GM18507 (cell line): ENCODE measurements at places on chromosomes 1 and 21.

DNA sequence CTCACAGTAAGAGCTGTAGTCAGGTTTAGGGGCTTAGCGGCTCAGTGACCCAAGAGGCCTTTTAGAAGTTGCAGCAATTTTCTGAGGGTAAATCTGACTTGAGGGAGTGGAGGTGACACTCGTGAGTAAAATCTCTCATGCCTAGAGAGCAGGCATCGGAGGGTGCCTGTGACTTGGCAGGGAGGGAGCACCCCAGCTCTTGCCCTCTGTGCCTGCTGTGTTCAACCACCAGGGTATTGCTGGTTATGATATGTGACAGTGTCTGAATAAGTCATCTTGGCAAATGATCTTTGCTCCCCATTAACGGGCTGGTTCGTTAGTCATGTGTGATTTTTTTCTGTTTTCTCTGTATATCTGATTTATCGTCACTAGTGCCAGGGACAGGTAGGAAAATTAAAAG lies 5.9 kb downstream of the MAN1C1 start:
- DNase-seq = no peak

DNA sequence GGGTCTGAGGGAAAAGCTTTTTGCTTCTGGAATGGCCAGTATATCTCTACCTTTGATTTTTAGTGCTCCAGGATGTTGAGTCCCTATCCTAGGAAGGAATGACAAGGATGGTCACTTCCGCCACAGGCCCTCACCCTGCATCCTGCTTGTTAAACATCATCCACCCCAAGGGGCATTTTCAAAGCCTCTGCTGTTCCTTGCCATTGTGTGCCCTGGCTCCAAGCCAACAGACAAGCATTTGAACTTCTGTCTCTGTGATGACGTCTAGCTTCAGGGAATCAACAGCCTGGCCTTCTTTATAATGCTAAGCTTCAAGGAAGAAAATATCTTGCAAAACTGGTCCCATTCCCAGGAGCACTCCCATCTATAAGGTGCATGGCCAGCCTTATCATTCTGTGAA lies 12.3 kb upstream of the JAM2 start:
- no peak for DNase-seq

DNA sequence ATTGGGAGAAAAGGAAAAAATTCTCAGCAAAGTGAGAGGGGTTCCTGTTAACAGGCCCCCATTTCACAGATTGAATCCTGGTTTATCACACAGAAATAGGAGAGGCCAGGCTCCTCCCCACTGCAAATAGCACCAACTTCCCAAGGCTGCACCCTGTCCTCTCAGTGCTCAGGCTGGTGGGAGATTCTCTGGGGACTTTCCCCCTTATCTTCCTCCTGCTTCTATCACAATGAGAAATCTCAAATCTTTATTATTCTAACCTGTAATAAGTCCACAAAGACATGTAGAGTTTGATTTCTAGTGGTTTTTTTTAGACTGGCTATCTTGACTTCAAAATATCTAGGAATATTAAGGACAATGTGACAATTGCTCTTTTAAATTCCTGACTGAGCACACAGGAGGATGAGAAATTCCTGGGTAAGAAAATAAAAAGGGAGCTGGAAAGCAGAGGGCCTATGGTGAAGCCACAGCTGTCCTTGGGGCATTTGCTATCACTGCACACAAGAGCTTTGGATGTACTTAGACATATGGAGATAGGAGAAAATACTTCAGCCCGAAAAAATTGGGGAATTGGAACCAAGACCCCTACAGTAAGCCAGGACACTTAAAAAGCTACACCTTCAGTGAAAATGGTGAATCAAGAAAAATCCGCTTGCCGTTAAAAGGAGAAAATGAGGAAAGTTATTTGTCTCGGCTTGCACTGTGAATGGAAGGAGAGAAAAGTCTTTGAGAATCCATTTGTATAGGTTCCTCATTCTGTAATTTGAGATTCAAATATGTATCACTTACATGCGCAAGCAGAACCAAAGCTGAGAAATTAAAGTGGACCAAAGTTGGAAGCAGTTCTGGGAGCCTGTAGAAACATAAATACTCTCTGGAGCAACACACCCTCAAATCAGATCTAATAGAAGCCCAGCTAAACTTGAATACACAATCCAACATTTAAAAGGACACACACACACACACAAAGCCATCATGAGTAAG lies 65.9 kb upstream of the C1orf105 start:
- DNase-seq = no peak

DNA sequence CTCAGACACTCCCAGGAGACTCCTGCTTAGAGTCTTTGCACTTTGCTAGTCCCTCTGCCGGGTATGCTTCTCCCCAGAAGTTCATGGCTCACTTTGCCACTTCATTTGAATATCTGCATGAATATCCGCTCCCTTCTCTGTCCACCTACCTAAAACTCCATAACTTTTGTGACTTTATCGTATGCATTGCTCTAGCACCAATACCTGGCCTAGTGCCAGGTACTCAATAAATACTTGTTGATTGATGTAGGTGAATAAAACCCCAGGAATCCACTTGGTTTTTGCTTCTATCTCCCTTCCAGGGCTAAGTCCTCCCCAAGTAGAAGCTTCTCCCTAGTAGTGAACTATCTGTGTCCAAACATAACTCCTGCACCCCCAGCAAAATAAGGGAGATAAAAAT lies 27.8 kb upstream of the CTTNBP2NL start:
- DNase-seq = no peak

GRCh38 chr1:20339811-20340457 lies 49.3 kb downstream of the VWA5B1 start:
- DNase-seq = no peak

GRCh38 chr1:20227704-20228103 lies 41.4 kb upstream of the PLA2G2C start:
- DNase-seq = no peak

DNA sequence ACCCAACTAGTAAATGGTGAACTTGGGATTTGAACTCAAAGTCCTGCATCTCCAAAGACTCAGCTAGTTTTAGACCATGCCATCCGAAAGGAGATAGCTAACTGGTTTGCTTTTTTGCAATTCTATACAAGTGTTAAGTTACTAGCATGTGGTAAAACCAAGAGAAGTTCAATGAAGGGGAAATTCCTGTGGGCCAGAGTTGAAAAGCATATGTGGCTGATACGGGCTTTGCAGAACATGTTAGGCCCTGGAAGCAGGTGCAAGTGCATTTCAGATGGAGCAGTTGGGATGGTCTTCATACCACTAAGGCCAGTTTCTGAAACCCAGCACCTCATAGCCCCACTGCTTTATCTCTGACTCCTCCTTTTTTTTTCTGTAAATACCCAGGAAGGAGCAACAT lies 620.9 kb downstream of the PLPP3 start:
- no peak for DNase-seq

DNA sequence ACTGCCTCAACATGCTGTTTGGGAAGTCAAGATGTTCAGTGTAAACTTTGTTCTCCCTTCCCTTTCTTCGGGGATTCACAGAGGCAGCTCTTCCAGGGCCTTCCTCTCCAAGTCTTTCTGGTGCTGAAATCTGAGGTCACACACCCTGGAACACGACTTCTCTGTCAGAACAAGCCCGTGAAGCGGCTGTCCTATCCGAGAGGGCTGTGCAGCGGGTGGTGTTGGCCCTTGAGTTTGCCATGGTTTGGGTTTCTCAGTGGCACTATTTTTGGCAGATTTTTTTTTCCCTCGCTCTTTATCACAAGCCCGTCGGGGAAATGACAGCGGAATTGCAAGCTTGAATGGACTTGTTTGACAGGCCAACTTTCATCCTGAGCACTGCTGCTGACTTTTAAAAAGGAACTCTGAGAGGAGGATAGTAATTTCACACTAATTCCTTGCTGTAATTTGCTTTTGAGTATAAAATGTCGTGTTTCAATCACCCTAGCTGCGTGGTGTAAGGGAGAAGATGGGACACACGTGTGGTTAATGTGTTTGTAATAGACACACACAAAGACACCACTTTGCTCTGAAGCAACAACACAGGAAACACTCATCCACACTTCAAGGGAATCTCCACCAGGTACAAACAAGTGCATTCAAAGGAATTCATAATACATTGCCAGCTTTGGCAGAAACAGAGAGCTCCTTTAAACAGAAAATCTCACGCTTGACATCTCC lies 60.1 kb upstream of the TARBP1 start:
- DNase-seq = no peak

GRCh38 chr1:203591626-203592025 lies 35.0 kb upstream of the ATP2B4 start:
- DNase-seq = no peak

GRCh38 chr21:32112195-32112594 lies 166.7 kb downstream of the MIS18A start:
- no peak for DNase-seq

GRCh38 chr1:41809692-41810091 lies 109.0 kb downstream of the HIVEP3 start:
- no peak for DNase-seq

DNA sequence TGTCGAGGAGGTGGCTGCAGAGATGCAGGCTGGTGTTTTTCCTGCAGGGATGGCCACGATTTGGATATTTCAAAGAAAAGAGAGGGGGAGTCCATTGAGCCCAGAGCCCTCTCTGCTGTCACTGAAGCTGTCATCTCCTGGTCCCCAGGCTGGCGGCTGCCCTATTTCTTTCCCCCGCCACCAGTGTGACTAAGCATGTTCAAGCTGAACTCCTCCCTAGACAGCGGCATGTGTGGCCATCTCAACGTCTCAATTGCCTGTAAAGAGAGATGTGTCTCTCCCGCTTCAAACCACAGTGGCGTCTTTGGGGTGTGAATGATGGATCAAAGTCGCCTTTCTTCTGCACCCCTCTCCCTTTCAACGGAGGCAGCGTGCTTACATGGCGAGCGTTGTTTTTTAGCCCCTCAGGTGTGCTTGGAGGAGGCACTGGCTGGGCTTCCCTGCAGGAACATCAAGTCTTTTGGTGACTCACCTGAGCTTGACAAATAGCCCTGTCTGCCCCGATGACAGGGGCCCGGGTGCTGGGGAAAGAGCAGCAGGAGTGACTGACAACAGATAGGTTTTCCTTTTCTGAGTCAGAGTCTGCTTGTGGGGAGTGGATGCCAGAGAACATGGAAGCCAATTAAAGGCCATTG lies 346.4 kb upstream of the AJAP1 start:
- no peak for DNase-seq

DNA sequence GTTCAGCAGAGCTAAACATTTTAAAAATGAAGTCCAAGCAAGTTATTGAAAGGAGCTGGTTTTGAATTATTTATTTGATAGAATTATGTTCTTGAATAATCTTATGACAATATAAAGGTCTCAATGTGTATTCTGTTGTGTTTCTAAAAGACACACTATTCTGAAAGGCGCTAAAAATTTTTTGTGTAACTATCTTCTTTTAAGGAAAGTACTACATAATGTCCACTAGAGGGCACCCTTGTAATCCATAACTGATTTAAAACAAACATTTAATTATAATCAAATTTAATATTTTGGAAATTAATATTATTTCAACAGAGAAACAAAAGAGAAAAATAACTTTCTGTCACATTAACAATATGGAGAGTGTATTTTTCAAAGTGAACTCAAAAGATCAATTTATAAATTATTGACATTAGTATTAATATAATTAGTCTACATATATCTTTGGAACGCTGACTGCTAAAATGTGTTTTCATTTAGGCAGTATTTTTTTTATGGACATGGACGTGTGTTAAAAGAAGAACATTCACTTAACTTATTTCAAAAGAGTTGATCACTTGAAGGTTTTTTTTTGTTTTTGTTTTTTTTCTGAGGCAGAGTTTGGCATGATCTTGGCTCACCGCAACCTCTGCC lies 248.4 kb downstream of the DENND1B start:
- no peak for DNase-seq

DNA sequence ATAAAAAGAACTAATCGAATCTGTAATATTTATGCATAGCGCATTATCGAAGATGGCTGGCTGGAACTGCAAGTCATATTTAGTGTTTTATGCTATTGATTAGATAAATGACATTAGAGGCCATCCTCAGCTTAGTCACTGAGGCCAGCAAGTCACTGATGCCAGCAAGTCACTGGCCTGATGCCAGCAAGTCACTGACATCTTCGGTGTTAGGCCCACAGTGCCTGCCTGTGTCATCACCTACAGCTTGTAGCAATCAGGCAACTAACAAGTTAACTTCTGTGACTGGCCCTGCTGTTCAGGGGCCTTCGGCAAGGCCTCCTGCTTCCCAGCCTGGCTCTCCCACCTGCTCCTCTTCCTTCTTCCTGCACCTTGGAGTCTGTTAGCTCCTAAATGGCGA lies 65.6 kb upstream of the SCCPDH start:
- no peak for DNase-seq

- DNase-seq = no peak
These were observed 31.2 kb upstream of the KDM4A start for GRCh38 chr1:43618521-43619313.

GRCh38 chr1:115702959-115703358 lies 61.2 kb downstream of the VANGL1 start:
- no peak for DNase-seq

GRCh38 chr21:42685036-42685435 lies 31.6 kb downstream of the PDE9A start:
- no peak for DNase-seq

DNA sequence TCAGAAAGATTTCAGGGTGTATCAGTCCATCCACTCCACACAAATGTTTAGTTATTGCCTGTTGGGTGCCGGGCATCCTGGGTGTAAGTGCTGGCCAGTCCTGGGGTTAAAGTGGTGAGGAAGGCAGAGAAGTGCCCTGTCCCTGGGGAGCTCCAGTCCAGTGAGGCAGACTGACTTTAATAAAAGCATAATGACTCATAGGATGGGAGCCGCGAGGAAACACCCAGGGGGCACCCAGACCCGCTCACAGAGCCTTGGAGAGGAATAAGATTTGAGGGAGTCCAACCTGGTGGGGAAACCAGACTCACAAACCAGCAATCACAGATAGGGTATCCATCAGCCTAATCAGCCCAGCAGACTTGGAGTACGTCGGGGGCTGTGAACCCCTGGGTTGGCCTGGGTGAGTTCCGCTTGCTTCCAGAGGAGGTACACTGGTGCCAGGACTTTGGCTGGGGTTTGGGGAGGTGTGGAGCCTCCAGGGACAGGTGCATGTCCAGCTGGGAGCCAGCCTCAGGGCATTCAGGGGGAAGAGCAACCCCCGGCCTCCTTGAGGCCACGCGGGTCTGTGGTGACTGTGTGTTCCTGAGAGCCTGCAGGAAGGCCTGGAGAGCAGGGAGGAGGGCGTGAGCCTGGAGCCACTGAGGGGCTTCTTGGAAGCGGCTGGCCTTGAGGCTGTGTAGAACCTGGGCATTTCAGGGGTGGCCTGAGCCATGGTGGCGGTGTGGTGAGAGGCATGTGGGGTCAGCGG lies 3.7 kb downstream of the PEAR1 start:
- no peak for DNase-seq

- DNase-seq = no peak
These were observed 9.1 kb downstream of the TTC22 start for GRCh38 chr1:54791880-54792522.

GRCh38 chr21:26443291-26443690 lies 129.8 kb downstream of the CYYR1 start:
- DNase-seq = no peak

DNA sequence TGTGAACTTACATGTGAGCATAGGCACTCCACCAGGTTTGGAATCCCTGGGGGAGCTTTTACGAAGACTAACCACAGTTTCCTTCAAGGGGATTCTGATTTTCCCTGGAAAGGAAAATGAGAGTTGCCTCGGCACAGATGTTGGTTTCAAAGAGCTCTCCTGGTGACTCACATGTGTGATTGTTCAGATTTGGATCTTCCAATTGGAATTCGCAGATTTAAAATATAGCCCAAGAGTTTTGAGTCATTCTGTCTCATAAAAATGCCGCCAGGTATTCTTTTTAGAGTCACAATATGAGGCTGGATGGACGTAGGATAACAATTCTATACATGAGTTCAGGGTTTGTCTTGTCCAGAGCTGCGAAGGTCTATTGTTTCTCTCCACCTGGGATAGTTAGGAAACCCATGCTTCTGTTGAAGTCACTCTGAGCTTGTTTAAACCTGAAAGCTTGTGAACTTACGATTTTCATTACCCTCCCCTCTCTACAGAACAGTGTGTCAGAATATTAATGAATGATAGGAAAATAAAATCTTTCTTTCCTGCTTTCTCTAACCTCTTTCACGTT lies 64.9 kb downstream of the TGFB2 start:
- DNase-seq = no peak
